ENCODE measurements at places on chromosomes 16 and 17.

DNA sequence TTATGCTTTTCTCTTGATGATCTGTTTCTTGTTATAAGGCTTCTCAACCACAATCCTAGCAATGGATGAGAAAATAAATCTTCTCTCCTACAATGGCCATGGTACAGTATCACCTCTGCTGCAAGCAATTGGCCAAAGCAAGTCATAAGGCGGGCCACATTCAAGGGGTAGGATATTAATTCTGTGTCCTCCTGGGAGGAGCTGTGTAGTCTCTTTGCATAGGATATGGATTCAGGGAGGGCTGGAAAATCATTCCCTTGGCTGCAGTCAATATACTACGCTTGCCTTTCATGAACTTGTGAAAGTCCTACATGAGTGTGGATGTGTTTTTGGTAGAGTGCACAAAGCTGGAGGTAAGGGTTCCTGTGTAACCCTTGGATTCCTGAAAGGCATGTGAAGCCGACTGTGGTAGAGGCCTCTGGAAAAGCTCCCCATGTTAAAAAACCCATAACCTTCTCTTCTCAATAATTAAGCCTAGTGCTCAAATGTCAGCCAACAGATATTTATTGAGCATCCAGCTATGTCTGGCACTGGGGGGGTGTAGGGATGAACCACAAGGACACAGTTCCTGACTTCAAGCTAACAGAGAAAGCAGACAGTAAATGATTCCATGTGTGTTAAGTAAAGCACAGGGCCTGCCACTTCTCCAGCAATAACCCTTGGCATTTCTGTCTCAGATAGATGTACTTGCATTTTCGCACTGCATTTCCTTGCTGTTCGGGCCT lies 147.6 kb upstream of the HS3ST3A1 start:
- no peak for DNase-seq

DNA sequence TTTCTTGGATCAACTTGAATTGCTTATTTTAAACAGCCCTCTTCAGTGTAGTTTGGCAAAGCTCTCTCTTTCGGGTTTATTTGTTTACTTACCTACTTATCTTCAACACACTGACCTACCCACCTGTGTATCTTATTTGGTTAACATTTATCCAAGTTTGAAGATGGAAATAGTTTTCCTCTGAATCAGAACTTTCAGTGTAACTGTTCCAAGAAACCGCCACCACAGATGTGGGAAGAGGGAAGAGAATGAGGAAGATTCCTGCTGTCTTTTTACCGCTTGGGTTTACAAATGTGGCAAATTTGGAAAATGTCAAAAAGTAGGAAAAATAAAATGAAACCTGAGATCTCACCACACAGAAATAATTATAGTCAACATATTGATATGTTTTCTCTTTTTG lies 115.8 kb downstream of the MSI2 start:
- no peak for DNase-seq

- DNase-seq = no peak
Measured at GRCh38 chr16:35185366-35186044, 1726.1 kb downstream of the TP53TG3F start.

GRCh38 chr17:63476854-63477479 lies at the start of gene ACE:
TSS of gene ACE (plus strand) at chr17:63477061. CDS start at chr17:63477095, 34 bp downstream.
- no peak for DNase-seq

DNA sequence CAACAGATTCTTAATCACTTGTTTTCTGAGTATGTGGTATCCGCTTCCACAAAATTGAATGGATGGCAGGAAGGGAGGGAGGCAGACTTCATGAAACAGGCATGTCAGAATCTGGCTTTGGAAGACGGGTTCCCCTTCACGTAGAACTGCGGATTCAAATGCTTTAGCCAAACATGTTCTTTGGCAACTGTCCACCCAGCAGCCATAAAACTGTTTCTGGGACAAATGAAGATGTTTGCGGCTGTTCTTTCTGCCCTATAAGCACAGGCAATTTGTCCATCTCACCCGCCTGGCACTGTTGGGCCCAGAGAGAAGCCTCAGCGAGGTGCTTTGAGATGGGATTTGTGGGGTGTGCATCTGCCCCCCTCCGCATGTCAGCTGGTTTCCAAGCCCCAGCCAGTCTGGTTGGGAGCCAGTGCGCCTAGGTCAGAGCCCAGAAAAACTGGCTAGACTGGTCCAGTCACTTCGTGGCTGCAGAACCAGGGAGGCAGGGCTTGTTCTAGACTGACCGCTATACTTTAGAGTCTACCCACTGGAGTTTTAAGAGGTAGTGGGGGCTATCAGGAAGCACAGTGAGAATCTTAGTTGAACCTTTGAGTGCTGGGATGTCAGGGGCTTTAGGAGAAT lies 6.3 kb downstream of the CRHR1 start:
- no peak for DNase-seq

DNA sequence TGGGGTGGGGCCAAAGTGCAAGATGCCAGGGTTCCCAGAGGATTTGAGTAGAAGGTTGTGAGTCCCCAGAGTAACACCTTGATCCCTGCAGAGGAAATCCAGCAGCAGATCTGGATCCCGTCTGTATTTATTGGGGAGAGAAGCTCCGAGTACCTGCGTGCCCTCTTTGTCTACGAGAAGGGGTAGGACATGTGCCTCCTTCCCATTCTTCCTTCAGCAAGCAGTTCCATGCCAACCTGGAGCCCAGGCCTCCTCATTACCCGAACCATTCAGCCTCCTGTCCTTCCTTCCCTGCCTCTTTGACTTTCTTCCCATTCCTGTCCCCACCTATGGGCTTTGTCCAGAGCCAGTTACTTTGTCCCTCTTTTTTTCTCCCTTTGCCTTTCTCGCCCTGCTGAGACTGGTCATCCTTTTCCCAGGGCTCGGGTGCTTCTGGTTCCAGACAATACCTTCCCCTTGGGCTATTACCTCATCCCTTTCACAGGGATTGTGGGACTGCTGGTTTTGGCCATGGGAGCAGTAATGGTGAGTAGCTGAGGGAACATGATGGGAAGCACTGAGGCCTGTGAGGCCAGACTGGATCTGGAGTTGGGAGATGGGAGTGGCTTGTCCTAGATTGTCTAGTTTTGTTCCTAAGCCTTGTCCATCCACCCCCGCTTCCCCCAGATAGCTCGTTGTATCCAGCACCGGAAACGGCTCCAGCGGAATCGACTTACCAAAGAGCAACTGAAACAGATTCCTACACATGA lies 2.9 kb downstream of the RNF167 start:
- no peak for DNase-seq

DNA sequence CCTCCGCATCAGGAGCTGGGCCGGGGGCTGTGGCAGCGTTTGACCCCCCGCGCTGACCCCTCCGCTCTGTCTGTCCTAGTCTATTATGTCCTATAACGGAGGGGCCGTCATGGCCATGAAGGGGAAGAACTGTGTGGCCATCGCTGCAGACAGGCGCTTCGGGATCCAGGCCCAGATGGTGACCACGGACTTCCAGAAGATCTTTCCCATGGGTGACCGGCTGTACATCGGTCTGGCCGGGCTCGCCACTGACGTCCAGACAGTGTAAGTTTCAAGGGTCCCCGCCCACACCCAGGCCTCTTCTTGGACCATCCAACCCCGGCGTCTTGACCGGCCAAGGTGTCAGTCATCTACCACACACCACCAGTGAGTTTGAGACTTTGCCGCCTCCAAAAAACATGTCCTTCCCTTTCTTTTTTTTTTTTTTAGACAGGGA lies 548 bp downstream of the PSMB3 start:
- DNase-seq = no peak

DNA sequence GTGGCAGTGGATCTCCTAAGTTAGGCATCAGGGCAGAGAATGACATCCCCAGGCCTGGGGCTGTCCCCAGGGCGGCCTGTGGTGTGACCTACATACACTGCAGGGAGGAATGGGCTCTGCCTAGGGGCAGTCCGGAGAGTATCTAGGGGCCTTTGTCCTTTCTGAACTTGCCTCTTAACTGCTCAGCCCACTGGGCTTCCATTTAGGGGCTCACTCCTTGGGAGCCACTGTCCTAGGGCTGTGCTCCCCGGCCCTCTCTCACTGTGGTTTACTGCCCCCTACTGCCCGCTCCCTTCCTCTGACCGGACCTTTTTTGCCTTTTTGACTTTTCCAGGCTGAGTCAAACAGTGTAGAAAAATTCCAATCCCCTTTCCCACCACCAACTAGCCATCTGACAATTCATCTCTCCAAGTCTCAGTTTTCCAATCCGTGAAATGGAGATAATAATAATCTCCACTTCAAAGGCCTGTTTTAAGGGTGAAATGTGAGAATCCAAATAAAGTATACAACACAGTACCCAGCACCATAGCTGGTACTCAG lies 66.8 kb downstream of the DNAH3 start:
- no peak for DNase-seq

DNA sequence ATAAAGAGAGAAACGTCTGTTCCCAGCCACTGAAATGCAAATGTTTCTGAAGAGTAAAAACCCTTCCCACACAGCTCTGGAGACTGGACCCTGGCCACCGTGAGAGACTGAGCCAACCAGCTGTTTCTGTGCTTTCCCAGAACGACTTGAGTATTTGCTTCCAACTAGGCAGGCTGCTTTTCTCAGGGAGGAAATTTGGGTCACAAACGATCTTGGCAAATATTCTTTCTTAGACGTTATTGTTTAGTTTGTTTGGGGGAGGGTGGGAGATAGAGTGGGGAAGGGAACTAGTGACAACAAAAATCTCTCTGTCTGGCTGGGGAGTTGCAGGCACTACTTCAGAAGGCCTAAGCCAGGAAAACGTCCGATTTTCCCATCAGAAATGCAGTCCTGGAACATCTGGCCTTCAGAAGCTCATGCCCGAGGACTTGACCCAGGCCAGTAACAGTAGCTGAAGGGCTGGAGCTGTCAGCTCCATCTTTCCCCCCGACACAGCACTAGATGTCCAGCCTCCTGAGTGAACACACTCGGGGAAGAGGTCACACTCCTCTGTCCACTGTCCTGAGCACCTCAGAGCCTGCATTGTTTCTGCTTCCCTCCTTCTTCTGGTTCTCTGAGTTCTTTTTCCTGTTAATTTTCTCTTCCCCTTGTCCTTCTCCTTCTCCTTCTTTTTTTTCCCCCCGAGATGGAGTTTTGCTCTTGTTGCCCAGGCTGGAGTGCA lies 4.0 kb downstream of the CCDC92B start:
- no peak for DNase-seq

DNA sequence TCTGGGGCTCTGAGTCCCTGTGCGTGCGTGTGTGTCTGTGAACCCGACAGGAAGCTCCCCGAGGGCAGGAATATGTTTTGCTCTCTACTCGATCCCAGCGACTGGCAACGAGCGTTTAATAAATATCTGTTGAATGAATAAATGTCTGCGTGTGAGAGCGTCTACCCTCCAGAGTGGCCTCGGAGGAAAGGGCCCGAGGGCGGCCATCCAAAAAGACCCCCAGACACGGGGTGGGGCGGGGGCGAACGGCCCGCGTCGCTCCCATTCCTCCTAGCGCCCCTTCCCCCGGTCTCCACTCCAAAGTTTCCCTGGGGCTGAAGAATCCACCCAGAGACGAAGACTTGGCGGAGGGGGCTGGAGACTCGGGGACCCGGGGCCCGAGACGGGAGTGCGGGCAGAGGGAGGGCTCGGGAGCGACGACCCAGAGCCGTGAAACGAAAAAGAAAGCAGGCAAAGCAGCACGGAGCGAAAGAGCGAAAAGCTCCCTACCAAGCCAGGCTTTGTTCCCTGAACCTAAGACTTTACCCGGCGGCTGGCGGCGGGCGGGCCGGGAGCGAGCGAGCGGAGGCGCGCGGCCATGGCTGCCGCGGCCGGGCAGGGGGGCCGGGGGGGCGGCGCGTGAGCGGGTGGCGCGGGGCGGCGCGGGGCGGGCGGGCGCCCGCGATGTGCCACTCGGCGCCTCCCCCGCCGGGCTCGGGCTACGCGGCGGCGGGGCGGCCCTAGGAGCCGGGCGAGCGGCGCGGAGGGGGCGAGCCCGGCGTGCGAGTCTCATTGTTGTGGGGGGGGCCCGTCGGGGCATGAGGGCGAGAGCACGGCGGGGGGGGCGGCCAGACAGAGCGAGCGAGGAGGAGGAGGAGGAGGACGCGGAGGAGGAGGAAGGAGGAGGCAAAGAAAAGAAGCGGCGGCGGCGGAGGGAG lies at the start of gene MLLT6:
MLLT6 (plus strand) TSS at position 668 of the 917 bp plus-strand sequence. CDS start 360 bp downstream, outside the sequence.
- no peak for DNase-seq

- DNase-seq = no peak
Measured at GRCh38 chr16:1261131-1261892, 5.4 kb downstream of the TPSD1 start.

GRCh38 chr16:47142486-47142820 lies 1.3 kb downstream of the NETO2 start:
- DNase-seq = no peak

DNA sequence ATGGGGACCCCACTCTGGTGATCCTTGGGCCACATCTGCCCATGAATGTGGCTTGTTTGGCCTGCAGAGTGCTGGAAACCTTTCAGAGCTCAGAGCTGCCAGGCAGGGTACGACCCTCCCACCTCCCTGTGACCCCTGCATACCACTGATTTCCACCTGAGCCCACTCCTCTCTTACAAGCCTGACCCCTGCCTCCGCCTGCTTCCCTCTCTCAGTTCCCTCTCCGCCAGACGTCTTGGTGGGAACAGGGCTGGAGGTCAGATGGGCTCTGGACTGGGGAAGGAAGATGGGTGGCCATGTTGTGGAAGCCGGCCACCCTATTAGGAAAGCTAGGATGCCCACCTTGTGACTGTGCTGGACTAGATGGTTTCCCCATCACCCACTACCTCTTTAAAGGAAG lies 185.1 kb downstream of the KATNIP start:
- DNase-seq = no peak

DNA sequence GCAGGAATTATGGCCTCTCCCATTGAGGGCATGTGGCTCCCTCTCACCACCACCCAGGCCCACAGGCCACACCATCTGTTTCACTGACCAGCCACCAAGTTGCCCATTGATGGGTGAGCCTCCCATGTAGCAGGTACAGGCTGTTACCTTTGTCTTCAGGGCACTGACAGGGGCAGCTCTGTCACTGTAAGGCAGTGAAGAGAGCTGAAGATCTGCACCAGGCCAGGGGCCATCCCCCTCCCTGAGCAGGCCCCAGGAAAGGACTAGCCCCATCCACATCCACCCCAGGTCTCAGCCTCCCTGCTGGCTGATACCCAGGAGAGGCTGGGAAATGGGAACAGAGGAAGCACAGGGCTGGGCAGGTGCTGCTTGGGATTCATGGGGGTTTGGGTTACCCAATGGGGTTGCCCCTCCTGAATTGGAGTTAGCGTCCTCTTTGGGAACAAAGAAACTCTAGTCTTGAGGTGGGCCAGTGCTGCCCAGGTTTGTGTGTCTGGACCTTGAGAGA lies 1691.4 kb downstream of the TP53TG3F start:
- DNase-seq = no peak

- no peak for DNase-seq
Measured at GRCh38 chr17:48439110-48439850, 9.3 kb upstream of the SKAP1 start.

DNA sequence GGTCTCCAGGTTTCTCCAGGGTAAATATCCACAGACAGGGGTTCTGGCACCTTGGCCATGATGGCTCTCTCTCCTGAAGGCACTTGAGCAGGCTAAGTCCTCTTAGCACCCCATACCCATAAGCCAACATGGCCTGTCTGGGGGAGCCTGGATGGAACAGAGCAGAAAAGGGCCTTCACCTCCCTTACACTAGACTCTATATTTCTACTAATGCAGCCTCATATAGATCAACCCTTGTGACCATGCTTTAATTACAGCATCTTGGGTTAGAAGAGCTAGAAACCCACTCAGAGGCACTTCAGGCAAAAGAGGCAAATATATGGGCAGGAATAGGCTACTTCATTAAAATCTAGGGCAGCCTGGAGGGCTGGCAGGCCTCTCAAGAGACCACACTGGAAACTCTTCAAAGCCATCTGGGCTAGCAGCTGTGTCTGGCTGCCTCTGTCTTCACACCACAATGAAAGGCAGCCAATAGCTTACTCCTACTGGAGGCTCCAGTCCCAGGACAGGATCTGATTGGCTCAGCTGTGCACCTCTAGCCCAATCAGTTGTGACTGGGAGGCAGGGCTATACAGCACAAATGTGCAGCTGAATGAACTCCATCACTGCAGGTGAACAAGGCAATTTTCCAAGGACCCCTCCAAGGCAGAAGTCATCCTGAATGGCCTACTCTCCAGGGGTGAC lies 4.7 kb upstream of the CDT1 start:
- DNase-seq = no peak

Measured in retinal pigment epithelial cell (primary cell).